ENCODE measurements at places on chromosomes 16 and 17.

DNA sequence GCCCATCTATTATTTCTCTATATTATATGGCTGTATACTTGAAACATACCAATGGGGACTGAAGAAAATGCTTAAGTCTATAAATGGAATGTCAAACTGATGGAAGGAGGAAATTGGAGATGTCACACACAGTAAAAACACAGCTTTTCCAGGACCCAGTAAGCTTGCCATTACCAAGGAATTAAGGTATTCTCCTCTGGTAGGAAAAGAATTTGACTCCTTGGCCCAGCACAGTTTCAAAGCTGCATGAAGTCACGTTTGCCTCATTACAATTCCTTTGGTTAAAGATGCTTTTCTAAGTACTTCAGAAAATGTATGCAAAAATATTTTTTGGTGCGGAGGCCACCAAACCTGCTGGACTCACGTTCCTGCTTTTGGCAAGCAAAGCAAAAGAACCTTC, 48.5 kb downstream of the CDH13 start:
- no peak for DNase-seq

- peak; percentile 76 for DNase-seq
These were observed 4.0 kb upstream of the RPL38 start for GRCh38 chr17:74199306-74200092.

DNA sequence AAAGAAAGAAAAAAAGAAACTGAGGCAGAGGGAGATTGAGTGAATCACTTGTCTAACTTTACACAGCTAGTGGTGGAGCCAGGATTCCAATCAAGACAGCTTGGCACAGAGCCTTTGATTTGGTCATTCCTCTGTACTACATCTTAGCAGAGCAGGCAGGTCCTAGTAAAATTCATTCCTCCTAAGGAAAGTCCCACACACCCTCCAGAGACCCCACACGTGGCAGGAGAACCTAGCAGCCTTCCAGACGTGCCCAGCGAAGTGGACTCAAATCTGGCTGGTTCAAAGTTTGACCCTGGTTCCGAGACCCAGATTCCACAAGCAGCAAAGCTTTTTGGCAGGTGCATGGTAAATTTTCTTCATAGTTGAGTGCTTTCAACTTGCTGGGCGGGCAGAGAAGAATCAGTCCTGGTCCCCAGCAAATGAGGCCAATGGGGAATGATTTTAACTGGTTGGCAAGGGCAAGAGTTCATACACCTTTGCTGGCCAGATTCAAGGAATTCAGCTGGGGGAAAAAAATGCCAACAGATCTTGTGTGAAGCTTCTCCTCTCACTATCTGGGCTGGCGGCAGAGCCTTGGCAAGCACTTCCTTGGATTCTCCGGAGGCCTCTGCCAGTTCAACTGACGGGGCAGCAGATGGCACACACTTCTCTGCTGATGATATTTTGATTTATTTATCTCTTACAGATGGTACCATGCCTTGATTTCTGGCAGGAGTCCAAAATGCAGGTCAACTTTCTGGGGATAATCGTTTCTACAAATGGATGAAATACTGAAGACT, 82.4 kb downstream of the GSG1L start:
- no peak for DNase-seq

DNA sequence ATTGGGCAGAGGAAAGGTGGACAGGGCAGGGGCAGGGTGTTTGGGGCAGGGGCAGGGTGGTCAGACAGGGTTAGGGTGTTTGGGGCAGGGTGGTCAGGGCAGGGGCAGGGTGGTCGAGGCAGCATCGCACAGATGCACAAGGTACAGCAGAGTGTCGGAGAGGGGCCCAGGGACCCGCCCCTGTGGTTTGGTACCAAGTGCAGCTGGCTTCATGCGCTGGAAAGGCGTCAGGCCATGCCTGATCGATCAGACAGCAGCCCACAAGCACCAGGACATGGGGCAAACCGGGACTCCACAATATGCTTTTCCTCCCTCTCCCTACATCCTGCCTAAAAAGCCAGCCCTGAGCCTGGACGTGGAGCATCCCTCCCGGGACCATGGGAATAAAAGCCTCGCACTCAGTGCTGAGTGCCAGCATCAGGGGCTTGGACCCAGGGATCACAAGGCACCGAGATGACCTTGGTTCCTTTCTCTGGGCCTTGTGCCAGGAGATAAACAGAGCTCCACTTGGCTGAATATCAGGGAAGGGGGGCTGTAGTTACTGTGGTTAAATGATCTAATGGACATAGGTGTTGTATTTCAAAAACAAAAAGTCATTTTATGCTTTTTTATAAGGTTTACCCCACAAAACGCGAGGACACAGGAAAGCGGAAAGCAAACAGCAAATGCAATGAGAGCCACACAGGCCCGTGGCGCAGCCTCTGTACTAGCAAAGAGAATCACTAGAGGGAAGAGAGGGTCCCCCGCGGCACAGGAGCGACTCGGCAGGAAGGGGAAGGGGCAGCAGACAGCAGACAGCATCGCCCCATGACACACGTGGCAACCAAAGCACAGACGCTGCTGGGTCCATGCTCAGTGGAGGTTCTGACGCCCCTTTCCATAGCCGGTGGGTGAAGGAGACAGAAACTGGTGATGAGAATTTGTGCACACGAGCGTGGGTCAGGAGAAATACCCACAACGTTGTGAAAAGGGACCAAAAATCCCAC, 5.3 kb upstream of the HEXD start:
- DNase-seq, result no peak

DNA sequence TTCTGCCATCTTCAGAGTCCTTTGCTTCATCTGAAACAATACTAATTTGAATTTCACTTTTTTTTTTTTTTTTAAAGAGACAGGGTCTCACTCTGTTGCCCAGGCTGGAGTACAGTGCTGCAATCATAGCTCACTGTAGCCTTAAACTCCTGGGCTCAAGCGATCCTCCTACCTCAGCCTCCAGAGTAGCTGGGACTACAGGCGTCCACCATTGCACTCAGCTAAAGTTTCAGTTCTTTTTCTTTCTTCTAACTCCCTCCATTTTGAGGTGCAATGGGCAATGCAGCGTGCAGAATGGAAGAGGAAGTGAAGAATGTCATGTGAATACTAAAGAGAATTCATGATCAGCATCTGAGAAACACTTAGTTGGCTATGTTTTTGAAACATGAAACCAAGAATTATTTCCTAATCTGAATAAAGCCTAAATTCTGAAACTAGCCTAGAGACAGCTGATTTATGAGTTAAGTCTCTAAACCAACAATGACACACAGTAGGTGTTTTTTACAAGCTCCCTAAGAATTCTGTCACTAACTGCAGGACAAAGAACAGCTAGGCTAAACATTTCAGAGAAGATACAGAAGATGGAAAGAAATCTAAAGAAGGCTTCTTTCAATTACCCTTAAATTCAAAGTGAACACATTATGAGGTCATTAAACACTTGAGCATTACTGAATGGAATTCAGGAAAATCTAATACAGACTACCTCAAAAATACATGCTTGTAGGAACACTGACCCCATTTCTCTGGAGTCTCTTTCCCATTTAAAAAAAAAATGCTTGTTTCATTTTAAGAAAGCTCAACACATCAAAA, 21.0 kb downstream of the SNN start:
- no peak for DNase-seq

GRCh38 chr16:14347706-14348105, 276.6 kb downstream of the MRTFB start:
- DNase-seq, result no peak

DNA sequence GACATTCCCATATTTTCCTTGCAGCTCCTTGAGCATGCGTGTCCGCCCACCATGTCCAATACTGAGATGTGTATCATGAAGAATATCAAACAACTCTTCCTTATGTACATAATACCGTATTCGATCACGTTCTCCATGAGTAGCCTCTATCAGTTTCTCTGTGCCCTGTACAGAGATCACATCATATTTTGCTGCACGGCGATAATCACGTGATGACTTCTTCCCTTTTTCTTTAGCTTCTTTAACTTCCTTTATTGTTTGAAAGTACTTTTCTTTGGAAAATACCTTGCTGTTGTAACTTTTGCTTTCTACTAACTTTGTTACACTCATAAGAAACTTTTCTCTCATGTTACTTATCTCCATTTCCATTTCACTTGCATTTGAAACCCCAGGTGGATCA, 6.6 kb downstream of the KRABD2 start:
- DNase-seq, result no peak

GRCh38 chr16:17887963-17888362, 417.2 kb upstream of the XYLT1 start:
- no peak for DNase-seq

- DNase-seq, result no peak
These were observed 42.0 kb upstream of the RBFOX1 start for GRCh38 chr16:7290682-7291081.
